ENCODE measurements at places on chromosomes 4 and X.

DNA sequence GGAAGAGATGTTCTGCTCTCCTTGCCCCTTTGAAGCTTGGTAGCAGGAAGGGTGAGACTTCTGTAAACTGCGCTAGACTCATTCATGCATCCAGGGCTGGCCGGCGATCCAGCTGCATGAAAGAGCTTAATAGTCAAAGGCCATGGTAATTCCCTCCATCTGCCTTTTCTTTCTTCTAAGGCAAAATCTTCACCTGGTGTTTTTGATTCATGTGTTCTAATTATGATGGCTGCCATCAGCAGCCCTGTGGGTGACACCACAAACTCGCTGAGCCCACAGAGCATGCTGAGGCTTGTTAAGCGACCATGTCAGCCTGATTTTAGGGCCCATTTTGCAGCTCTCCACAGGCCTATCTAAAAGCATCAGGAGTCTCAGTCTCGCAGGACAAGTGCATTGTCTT is 450.1 kb upstream of the TENM3 start:
- DNase-seq, result no peak

GRCh38 chrX:41759817-41760216 is 35.8 kb downstream of the GPR82 start:
- DNase-seq, result peak; percentile 31

- DNase-seq, result no peak
These were observed 4.8 kb upstream of the SYNPO2 start for GRCh38 chr4:118883861-118884260.

GRCh38 chr4:10032625-10033024 is 11.3 kb upstream of the SLC2A9 start:
- DNase-seq, result peak; percentile 75

All from LHCN-M2 (cell line).